Left renal cortex interstitium (tissue), 4 donors: ENCODE measurements at places on chromosomes 5 and 9. TPM values are rescaled to one million over a fixed set of nuclear protein-coding genes. Genes with fewer than 3 reads are reported as not detected.

DNA sequence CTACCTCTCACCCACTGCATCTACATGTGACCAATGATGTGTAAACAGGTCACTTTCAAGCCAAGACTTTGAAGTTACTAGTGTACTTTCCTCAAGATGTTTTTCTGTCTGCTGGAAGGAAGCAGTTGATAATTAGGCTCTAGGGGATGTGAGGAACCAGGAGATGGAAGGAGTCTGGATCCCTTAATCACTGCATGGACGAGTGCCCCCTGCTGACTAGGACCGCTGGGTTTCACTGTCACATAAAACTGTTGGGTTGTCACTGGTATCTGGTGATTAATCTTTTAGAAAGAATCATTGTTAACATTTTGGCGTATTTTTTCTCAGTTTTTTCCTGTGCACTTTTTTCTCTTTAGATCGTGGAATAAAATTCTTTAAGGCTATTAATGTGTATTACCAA, 79.5 kb downstream of the SREK1 start:
- DNase-seq: no peak

GRCh38 chr5:1519631-1520210, 4.0 kb downstream of the LPCAT1 start:
- DNase-seq: no peak

- DNase-seq: no peak
These were observed 46.9 kb downstream of the ACTBL2 start for GRCh38 chr5:57435701-57436134.

GRCh38 chr9:136437430-136437829, 2.2 kb downstream of the INPP5E start:
- DNase-seq: no peak

- no peak for DNase-seq
These were observed 385.5 kb upstream of the SLC30A5 start for GRCh38 chr5:68708156-68708841.

GRCh38 chr9:8825585-8826147, 1026.1 kb upstream of the DMAC1 start:
- no peak for DNase-seq

GRCh38 chr5:142826741-142827492, 56.7 kb downstream of the ARHGAP26 start:
- no peak for DNase-seq

DNA sequence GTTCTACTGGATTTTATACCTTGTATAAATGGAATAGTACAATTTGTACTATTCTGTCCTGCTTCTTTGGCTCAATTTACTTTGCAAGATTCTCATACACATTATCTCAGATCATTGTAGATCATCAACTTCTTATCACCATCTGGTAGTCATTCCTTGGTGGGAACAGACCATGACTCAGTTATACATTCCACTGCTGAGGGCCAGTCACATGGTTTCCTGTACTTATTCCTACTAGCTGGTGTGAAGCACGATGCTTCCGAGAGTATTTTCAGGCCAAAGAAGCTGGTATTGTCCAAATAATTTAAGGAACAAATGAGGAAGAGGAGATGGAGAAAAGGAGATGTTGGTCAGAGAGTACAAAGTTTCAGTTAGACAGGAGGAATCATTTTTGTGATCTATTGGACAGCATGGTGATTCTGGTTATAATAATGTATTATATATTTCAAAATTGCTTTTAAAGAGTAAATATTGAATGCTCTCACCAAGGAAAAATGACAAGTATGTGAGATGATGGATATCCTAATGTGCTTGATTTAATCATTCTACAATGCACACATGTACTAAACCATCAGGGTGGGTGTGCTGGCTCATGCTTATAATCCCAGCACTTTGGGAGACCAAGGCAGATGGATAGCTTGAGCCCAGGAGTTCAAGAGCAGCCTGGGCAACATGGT, 124.1 kb downstream of the SYK start:
- DNase-seq: no peak

GRCh38 chr9:120587328-120587727, 7.4 kb upstream of the CDK5RAP2 start:
- no peak for DNase-seq

DNA sequence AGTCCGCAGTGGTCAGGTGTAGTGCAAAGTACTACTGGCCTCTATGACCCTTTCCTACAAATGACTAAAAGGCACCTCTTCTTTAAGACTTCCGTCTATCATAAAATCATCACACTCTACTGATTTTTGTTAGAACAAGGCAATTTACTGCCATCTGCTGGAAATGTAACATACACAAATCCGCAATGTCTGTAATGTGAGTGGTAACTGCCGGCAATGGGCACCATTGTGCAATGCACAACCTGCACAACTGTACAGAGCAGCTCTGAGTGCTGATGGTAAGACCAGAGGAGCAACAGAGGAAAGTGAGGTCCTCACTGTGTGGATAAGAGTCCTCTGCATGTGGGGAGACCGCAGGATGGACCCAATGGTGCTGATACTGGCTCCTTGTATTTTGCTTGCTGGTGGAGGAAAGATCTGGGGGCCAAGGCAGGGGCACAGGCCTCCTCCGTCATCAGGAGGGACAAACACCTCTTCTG, 103.7 kb downstream of the ATPSCKMT start:
- no peak for DNase-seq

DNA sequence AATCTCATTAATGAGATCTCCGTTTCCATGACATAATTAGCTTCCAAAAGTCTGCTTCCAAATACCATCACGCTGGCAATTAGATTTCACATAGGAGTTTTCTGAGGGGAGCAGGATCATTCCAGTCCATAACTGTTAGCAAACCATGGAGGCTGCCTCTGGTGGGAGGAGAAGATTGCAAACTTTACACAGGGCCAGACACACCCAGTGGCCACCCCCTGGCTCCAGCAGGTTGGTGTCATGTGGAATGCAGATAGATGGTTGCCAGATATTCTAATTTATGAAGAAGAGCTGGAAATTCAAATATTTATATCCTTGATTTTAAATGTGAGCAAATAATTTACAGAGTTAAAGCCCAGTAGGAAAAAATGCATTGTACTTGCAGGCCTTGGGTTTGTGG, 164.2 kb downstream of the ICE1 start:
- no peak for DNase-seq

FBP2 gene
- 0.08 TPM for polyA plus RNA-seq

SEMA5A gene
- 37.4 TPM for polyA plus RNA-seq

CAMK2A gene
- polyA plus RNA-seq: 4.3 TPM

SLC36A2 gene
- 6.3 TPM for polyA plus RNA-seq

IL3 gene
- polyA plus RNA-seq: not detected

SEMA6A gene
- polyA plus RNA-seq: 61.1 TPM
